SHP77 treated with DMSO at 0.1 percent for 48 hours (cell line): ENCODE measurements at places on chromosomes 2 and 18.

DNA sequence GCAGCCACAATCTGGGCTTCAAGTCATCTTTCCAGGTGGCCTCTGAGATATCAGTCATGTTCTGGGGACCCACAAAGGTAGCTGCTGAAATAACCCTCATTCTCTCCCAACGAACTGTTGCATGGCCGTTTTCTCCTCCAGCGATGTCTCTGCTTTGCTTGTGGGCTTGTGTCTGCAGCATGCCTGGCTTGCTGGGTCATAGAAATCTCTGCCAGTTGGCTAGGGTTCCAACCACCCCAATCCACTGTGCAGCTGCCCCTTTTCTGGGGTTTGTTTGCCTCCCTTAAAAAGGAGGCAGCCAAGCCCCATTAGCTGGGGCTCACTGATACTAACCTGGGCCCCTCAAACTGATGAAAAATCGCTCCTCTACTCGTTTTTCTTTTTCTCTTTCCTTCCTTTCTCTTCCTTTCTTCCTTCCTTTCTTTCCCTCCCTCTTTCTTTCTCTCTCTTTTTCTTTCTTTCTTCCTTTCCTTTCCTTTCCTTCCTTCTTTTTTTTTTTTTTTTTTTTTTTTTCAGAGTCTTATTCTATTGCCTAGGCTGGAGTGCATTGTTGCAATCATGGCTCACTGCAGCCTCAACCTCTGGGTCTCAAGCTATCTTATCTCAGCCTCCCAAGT, 680.0 kb downstream of the EPHA4 start:
- DNase-seq, result no peak

GRCh38 chr18:5155218-5155906, 41.7 kb downstream of the AKAIN1 start:
- DNase-seq, result no peak

DNA sequence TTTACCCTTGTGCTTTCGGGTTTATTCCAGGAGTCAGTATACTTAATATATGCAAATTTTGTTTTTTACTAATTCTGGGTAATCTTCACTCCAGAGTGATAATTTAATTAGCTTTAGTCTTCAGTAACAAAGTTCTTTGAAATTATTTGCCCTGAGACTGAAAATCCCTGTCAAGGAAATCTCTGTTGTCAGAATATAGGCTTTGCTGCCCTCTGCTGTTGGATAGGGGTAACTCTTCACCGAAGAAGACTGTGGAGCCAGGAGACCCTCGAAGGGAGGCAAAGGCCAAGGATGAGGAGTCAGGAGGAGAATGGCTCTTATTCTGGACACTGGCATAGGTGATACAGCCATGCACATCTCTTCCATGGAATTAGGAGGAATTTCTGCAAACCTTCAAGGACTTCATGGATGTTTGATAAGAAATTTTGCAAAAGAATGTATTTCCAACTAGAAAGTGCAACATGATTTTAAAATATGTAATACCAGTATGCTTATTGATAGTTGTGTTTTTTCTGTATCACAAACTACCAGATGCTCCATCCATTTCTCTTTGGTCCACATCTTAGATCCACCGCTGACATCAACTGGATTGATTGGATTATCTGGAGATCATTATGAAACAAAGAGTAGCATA, 182.3 kb downstream of the RDH14 start:
- no peak for DNase-seq

DNA sequence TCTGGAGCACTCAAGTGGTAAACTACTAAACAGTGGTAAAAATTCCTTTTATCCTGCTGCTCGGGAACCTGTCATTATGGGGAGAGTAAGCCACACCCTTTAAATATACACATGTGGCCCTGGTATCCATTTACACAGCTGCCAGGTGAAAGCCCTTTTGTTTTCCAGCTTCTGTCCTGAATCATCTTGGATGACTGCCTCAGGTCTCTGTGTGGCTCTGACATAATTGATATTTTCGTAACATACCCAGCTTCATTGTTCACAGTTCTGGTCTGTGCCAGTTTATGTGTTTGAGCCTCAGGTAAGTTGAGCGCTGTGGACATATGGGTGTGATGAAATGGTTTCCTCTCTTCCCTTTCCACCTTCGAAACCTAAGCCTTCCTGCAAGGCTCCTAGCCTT, 15.7 kb upstream of the TTC39C start:
- DNase-seq, result peak; percentile 94

DNA sequence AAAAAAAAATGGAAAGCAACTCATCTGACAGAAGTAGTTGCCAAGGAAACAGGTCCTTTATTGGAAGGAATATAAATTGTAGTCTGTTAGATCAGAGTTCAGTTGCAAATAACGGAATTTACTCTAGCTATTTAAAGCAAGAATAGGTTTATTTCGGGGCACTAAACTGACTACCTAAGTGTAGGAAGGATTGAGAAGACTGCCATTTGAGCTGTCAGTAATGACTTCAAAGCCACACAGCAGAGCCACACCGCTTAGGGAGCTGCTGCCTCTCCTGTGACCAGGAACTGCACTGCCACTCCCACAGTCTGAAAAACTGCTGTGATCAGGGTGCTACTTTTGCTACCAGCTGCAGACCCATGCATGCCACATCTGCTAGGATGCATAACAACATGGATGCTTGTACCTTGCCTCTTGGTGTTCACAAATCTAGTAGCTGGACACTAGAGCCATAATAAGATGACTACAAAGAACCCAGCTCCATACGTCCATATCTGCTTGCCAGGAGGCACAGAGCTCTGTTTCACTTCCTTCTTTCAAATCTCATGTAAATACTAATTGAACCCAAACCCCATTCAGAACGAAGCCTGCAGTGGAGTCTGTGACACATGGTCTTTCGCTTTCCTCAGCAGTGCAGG, 2.2 kb downstream of the DSG2 start:
- DNase-seq, result no peak

GRCh38 chr2:169625781-169626180, 41.6 kb downstream of the PPIG start:
- DNase-seq, result no peak
